ENCODE measurements at places on chromosomes 7 and 10.

- peak; percentile 53 for DNase-seq
Measured at GRCh38 chr10:109956454-109957091, 33.3 kb upstream of the XPNPEP1 start.

DNA sequence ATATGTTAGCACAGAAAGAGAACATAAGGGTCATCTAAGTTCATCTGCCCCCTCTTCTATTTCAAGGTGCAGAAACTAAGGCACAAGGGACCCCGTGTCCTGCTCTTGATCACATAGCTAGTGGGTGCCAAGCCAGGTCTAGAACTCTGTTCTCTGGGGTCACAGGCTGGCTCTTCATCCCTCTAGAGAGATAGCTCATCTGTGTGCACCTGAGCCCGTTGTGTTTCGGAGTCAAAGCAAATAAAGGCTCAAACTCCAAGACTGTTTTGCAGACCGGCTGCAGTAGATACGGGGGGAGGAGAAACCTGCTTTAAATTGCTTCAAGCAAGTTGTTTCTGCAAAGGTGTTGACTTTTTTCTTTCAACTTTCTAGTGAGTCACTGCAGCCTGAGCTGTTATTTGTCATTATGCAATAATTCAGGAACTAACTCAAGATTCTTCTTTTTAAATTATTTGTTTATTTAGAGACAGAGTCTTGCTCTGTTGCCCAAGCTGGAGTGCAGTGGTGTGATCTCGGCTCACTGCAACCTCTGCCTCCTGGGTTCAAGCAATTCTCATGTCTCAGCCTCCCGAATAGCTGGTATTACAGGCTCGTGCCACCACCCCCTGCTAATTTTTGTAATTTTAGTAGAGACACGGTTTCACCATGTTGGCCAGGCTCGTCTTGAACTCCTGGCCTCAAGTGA is 6.5 kb downstream of the BLVRA start:
- DNase-seq: no peak

DNA sequence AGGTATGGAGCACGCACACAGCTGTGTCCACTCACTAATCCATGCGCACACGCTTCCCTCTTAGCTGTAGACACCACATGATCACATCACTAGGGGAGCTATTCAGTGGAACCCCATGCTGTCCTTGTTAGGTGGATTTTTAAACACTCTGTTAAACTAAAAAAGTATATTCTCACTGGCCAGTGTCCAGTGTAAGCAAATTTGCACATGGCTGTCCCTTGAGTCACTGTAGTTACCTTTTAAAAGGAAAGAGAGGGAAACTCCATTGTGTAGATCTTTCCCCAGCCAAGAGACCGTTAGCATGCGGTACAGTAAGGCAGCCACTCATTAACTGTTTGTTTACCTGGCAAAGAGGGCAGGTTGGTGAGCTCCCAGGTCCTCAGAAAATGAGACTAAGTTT is 81.6 kb upstream of the INSYN2A start:
- DNase-seq: no peak

DNA sequence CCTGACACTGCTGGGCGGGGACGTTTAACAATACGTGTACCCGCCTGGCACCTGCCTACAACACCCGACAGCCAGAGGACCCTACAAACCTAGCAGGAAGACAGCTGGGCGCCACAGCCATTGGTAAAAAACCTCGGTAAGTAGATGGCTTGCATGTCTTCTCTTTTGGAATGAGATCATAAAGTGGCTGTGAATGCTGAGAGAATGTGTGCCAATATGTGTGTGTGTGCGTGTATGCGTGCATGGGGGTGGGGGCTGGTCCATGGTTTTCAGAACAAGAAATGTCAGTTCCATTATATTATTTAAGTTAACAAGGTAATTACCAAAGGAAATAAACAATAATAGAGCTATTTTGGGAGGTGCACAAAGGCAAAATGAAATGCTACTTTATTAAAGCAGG is 39.2 kb downstream of the PAPOLB start:
- DNase-seq: no peak

DNA sequence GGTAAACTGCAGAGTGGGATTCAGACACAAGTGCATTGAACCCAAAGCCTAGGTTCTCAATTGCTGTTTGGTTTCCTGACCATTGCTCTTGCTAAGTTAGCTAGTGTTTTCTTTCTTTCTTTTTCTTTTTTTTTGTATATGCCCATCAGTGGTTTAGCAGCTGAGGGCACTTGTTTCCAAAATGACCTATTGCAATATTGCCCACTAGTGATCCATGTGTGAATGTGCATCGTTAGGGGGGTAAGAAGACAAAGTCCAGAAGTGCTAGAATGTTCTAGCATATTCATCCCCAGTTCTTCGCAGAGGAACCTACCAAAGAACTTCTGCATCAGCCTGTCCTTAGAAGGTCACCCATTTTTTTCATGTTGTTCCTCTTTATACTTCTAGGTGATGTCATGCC is 252.8 kb upstream of the GPR26 start:
- DNase-seq: no peak

GRCh38 chr10:79229071-79229541 is 118.2 kb upstream of the PPIF start:
- peak; percentile 59 for DNase-seq
